ENCODE measurements at places on chromosomes 1 and 21.

- DNase-seq = no peak
These were observed 2.5 kb downstream of the LBR start for GRCh38 chr1:225425201-225425786.

DNA sequence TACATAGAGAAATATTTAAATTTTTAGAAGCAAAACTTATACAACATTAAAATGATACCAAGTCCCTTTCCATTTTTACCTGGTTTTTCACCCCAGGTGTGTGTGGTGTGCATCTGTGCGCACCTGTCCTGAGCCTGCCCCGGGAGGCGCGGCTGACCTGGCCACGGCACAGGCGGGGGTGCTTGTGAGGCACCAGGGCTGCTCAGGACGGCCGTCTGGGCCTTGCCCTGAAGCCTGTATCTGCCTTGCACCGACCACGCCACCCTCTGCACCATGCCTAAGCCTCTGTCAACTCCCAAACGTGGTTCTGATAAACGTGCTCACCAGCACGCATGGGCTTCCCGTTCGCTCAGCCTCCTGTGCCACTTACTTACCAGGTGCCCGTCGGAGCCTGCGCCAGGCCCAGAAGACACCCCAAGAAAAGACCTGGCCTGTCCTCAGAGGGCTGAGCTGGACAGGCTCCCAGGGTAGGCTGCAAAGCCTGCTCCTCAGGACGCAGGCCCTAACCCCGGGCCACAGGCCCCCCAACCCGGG, 20.9 kb downstream of the PANK4 start:
- no peak for DNase-seq

- DNase-seq = no peak
These were observed 3.9 kb downstream of the S100B start for GRCh38 chr21:46600978-46601377.

GRCh38 chr1:169595764-169596711, 9.8 kb upstream of the F5 start:
- DNase-seq = peak; percentile 9

DNA sequence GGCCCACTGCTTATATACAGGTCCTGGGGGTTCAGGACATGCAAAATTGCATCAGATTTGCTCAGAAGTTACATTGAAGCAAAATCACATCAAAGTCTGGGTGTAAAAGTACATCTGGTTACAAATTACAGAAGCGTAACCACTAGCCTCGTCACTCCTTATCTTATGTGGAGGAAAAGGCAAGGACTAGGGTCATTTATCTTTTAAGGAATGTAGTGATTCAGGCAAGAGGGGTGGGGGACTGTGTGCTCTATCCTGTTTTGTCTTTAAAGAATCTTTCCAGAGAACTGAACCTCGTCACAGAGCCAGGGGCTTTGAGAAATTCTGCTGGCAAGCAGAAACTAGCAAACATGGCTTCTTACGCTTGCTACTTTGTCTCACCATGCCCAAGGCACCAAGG, 61.1 kb upstream of the RAB4A start:
- DNase-seq = no peak

DNA sequence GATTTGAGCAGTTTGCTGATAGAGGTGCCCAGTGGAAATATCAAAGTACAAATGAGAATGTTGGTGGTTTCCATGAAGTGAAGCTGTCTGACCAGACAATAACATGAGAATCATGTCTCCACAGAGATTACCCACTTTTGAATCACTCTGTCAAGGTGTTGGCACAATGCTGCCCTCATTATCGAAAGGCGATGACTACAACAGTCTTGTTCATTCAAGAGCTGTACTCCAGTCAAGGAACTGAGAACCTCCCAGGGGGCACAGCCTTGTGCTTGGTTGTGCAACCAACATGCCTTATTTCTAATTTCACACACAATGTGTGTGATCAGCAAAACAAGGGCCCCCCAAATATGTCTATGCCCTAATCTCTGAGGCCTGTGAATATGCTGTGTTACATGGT, 35.7 kb downstream of the ETS2 start:
- DNase-seq = no peak

DNA sequence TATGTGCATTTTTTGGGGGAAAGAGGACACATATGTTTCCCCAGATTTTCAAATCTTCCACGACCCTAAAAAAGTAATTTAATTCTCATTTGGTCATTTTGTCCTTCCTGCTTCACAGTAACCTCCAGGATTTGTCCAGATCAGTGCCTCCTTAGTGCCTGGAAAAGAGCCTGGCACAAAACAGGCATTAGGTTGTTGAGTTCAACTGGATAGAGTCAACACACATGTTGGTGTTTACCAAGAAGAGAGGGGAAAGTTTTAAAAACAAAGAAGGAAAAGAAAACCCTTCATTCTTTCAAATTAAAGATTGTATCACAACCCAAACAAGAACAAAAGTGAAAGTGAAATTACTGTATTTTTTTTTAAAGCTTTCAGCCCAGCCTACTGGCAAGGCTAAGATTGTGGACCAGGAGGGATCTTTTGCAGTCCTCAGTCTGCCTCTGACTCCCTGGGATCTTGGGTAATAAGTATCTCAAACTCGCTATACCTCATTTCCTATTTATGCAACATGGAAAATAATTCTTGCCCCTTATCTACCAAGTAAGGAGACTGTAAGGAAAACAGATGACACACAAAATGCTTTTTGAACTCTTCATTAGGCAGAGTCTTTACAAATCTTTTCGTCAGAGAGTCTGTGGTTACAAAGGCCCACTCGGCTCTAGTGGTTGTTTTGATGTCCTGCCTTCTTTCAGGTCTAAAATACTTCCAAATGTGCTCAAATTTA, 57.8 kb downstream of the ZNF281 start:
- DNase-seq = peak; percentile 42

- no peak for DNase-seq
These were observed 3.5 kb upstream of the TFF1 start for GRCh38 chr21:42369821-42370220.

DNA sequence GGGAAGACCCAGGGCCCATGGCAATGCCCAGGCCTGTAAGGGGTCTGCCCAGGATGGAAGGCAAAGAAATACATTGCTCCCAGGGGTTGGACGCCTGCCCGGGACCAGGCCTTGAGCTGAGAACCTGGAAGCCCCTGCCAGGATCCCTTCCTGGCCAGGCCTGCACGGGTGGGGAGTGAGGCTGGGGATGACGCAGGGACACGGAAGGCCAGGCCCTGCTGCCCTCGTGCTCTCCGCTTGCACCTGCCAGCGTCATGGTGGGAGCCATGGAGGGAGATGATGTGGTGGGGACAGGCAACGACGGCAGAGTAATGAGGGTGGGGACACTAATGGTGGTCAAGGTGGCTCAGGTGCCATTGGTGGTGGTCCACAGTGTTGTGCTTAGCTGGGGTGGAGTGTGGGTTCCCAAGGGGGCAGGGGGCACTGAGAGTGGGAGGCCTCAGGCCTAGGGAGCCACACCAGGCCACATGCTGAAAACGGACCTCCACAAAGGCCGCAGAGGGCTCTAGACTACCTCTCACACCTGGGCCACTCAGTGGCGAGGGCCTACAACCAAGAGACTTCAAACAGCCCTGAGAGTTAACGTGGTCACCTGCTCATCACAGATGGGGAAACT, 4.3 kb downstream of the HES3 start:
- DNase-seq = no peak

GRCh38 chr21:37220433-37220980, 46.6 kb downstream of the VPS26C start:
- peak; percentile 52 for DNase-seq

DNA sequence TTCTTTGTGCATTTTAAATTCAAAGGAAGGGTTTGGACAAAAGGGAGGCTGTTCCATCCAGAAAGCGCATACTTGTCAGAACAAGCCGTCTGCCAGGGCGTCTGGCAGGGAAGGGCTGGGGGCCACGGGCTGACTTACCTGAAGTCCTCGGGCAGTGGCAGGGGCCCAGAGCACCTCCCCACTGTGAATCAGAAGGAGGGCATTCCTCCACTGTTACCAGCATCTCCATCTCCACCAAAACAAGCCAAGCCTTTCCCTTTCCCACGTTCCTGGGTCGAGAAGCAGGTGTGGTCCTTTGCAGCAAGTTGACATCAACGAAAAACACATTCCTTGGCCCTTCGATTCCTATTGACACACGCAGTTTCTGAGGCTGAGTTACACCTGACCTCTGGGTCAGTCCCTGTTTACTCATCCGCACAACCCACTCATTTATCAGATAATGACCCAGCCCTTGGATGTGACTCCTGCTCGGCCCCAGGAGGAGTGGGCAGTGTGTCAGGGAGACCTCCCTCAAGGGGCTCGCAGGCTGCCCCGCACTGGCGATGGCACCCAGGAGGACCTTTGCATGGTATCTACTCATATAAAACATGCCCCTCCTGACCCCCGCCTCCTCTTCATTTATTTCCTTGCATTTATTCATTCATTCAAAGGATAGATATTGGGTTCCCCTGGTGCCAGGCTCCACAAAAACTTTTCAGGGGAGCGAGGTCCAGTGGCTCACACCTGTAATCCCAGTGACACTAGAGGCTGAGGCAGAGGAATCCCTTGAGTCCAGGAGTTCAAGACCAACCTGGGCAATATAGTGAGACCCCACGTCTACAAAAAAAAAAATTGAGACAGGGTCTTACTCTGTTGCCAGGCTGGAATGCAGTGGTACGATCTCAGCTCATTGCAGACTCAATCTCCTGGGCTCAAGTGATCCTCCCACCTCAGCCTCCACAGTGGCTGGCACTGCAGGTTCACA, 60.2 kb downstream of the TOMM20 start:
- DNase-seq = no peak

DNA sequence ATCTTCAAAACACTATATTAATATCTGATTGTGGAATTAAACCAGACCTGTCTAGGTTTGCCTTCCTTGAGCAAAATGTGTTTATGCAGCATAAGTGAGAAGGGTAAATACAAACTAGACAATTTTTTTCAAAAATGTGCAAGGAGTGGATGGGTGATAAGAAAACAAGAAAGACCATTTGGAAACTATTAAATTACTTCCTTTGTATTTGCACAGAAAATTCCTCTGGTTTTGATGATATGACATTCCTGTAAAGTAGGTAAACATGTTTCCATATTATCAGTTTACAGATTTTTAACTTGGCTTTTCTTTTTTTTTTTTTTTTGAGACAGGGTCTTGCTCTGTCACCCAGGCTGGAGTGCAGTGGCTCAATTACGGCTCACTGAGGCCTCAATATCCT, 24.8 kb upstream of the SLC30A1 start:
- no peak for DNase-seq

GRCh38 chr1:110626889-110627288, 20.7 kb upstream of the KCNA2 start:
- DNase-seq = no peak

DNA sequence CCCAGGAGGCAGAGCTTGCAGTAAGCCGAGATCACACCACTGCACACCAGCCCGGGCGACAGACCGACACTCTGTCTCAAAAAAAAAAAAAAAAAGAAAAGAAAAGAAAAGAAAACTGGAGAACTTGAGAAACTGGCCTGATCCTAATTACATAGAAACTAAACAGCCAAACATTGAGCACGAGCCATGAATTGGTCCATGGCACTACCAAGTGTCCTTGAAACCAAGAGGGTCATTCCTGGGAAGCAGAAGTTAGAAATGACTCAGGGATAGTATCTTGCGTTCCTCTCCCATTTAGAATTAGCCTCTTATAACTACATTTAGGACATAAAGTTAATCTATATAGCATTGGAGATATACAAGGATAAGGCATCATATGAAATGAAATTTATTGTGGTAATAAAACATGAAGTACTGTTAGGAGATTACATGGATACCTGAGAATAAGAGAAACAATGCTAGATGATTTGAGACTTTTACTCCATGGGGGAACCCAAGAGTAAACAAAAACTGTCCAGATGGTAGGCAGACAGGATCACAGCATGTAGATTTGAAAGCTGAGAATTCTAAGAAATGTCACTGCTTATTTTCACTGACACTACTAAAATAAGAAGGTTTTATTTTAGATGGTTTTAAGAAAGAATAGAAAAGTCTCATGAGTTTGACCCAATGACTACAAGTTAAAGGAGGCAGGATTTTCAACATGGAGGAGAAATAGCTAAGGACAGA, 39.5 kb upstream of the CPLANE2 start:
- DNase-seq = no peak

DNA sequence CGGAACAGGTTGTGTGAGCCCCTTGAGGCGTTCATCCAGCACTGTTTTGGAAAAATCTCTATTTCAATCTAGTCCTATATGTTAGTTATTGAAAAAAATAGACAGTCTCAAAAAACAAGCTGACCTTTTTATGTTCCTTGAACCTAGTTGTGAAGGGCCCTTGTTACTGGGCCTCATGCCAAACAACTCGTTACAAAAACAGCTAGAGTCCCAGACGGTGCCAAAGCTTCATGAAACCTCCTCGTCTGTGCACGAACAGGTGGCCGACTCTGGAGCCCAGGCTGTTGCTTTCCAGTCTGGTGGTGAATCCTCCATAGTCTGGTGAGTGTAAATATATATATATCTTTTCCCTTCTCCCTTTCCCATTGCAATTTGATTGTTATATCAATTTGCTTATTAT, at the start of gene CHIA:
CHIA (plus strand) TSS at position 222 of the 400 bp plus-strand sequence. CDS start 19,617 bp downstream, outside the sequence.
- DNase-seq = no peak

DNA sequence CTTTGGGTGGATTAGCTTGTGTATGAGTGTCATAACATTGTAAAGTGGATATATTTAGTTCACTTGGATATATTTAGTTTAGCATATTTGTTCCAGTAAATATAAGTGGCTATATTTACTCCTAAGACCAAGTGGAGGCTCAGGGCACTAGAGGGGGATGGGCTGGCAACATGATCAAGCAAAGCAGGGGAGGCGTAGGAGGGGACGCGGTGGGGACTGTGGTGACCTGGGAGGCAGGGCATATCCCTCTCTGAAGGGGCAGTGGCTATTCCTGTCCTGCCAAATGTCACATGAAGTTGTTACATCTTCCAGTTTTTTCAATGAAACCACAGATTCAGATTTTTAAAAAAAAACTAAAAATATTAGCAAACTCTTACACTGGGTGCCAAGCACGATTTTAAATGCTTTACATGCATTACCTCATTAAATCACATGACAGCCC, 51.9 kb upstream of the EDN2 start:
- no peak for DNase-seq

DNA sequence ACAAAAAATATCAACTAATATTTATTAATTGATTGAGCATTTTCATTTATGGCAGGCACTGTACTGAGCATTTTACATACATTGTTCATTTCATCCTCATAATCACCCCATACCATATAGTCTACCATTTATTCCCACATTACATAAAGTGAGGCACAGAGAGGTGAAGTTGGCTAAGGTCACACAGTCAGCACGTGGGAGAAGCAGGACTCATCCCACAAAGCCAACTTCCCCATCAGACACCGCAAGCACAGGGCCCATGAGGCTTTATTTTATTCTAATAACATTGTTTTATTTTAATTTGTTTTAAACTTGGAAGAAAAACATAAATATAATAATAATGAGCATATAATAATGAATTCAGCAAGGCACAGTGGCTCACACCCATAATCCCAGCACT, 43.1 kb upstream of the CAPZB start:
- DNase-seq = no peak

- no peak for DNase-seq
These were observed 3.1 kb downstream of the ATP1A1 start for GRCh38 chr1:116375887-116376728.

DNA sequence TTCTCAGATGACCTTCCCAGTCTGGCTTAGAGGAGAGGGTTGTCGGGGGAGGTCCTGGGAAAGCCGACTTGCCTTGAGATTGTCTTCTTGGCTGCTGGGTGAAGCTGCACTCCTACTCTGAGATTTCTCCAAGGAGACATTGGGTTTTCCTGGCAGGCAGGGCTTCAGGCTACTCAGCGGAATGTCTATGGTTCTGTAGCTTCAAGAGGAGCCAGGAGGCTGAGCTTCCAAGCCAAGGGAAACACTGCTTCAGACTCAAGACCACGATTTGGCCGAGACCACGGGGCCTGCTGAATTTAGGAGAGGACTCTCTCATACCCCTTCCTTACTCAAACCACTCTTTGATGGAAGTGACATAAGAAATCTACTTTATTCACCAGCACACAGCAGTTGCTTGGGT, 67.8 kb downstream of the NTMT2 start:
- no peak for DNase-seq

All from hematopoietic multipotent progenitor cell treated with erythropoietin and hydrocortisone succinate and interleukin-3 and kit ligand, for 8 days (in vitro differentiated cells).